ENCODE measurements at places on chromosomes 3 and 15.

- no peak for DNase-seq
Measured at GRCh38 chr15:38093931-38094330, 158.7 kb upstream of the SPRED1 start.

DNA sequence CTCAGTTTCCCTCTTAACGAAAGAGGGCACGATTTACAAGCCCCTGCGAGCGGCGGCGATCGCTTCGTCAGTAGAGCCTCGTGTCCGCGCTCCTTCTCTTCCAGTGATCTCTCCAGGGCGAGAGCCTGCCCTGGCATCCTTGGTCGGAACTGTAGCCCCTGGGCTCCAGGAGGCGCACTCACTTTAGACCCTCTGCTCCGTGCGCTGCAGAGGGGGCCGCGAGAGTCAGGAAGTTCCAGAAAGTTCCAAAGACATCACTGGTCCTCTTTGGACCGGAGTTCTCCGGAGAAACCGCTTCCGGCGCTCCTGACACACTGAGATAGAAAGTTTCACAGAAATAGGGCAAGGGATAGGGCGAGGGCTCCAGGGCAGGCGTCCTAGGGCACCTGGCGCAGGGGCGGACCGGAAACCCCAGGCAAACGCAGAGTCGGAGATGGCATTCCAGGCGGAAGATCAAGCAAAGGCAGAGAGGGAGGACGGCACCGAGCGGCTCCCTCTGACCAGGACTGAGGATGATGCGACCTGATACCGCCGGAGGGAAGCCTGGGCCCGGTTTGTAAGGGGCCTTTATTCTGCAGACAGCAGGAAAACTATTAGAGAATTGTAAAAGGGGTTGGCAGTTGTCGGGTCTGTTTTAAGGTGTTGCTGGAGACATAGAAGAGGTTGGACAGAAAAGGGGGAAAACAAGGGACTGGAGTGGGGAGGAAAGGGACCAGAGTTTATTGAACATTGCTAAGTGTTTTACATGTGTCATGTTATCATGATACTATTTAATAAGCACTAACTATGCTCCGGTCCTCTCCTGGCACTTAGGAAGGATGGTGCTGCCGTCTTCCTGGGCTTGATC is 1.3 kb upstream of the CPEB1 start:
- no peak for DNase-seq

- DNase-seq: no peak
Measured at GRCh38 chr3:138942271-138942670, 4.7 kb downstream of the FOXL2 start.

DNA sequence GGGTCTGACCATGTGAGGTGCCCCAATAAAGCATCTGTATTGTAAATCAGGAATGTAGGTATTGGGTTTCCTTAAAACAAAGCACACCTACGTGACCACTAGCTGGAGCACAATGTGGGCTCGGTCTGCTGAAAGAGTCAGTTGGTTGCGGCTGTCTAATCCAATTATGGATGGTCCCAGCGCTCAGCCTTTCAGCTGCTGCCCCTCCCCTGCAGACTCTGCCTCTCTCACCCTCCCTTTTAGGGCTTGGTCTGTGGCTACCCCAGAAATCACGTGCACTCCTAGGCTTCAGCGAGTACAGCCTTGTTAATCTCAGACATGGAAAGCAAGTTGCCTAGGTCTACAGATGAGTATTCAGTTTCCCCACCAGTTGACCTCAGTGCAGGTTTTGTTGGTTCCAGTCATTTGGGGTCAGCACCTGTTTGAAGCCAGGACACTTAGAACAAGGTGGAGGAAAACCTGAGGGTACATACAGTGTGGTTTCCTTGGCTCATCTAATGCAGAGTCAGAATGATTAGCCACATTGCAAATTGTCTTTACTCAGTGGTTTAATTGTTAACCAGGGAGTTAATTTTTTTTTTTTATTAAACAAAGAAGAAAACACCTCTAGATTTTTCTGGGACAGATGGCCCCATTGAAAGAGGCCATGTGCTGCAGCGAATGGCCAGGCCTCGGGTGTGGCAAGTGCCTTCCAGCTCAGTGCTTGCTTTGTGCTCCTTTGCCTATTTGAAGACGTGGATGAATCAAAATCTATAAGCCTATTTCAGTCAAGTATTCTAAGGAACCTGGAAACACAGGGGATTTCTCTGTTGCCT is 137.7 kb downstream of the IGF1R start:
- no peak for DNase-seq

- DNase-seq: no peak
Measured at GRCh38 chr3:154745122-154745521, 315.1 kb upstream of the GPR149 start.

DNA sequence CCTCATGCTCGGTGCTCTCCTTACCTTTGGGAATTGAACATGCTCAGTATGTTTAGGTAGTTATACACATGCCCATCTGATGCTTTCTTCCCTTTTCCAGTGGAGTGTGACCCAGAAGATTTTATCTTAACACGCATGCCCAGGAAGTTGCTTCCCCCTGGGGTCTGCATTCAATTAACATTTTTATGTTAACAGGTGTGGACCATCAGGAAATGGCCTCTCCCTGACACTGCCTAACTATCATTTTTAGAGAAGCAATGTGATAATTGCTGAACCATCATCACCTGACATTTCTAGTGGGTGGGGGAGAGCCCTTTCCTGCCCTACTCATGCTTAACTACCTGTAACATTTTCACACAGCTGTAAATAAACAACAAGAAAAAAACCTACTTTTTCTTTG is 55.1 kb upstream of the TGFBR2 start:
- DNase-seq: no peak
